ENCODE measurements at places on chromosomes 3 and 15. TPM values are rescaled to one million over a fixed set of nuclear protein-coding genes. Genes with fewer than 3 reads are reported as not detected.

POLQ gene
- 0.86 TPM for total RNA-seq

DNA sequence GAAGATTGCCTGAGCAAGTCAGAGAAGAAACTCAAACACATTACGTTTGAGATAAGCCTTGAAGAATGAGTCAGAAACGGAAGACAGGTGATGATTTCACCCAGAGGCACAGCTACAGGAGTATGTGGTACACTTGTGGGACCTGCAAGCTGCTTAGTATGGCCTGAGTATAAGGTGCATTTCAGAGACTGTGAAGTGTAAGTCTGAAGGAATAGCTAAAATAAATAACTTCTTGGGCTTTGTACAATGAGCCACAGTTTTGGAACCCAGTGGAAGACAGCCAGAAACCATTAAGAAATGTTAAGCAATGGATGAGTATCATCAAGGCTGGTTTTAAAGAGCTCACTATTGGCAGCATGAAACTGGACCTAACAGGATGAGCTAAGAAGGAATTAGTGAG lies 826.2 kb downstream of the ROBO1 start:
- DNase-seq, result no peak

DNA sequence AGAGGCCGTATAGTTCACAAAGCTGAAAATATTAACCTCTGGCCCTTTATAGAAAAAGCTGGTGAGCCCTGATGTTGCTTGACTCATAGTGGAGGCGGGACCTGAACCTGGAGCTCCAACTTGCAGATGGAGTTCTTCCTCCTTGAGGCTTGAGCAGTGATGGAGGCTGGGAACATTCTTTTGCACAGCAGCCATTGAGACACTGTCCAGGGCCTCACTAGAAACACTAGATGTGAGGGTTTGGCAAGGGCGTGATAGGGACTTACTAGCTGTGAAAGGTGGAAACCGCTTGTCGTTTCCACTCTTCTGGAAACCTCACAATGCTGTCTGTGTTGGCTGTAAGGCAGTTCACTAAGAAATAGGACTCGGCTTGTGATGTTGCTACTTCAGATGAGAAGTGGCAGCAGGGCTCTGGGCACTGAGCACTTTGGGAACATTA lies 12.5 kb downstream of the SMAD6 start:
- no peak for DNase-seq

DNA sequence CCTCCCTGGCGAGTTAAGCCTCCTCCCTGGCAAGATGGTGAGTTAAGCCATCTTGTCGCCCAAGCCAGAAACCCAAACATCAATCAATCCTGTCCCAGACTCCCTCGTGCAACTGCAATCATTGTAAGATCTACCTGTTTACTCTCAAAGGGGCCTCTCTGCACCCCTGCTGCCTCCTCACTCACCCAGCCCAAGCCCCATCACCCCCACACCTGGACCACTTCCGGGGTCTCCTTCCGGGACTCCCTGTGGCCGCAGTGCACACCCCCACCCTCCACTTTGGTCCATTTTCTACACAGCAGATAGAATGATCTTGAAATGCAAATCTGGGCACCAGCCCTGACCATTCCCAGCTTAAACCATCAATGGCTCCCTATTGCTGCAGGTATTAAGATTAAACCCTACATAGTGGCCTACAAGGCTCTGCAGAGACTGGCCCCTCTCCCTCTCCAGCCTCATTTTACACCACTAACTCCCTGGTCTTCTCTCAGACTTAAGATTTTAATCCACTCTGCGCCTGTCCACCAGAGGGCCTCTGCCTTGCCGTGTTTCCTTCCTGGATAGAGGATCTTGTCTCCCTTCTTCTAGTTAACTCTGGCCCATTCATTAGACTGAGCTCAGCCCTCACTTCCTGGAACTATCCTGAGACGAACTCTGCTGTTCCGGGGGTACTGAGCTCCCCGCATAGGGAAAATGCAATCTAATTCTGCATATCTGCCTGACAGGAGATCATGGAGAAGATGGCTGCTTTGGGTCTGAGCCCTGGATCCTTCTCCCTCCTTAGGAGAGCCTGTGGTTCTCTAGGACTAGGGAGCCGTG lies 41.9 kb upstream of the SLC6A1 start:
- DNase-seq, result peak; percentile 26

GRCh38 chr3:129560911-129561594 lies 18.1 kb downstream of the H1-8 start:
- DNase-seq, result peak; percentile 86

Data from heart right ventricle (tissue), 16 donors.